RCC 7860 (cell line): ENCODE measurements at places on chromosomes 1 and 21.

DNA sequence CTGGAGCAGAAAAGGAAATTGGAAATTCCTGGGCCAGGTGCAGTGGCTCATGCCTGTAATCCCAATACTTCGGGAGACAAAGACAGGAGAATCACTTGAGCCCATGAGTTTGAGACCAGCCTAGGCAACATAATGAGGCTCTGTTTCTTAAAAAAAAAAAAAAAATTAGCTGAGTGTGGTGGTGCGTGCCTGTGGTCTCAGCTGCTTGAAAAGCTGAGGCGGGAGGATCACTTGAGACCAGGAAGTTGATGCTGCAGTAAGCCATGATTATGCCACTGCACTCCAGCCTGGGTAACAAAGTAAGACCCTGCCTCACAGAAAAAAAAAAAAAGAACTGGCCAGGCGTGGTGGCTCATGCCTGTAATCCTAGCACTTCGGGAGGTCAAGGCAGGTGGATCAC is 56.7 kb downstream of the SRSF11 start:
- DNase-seq = no peak

DNA sequence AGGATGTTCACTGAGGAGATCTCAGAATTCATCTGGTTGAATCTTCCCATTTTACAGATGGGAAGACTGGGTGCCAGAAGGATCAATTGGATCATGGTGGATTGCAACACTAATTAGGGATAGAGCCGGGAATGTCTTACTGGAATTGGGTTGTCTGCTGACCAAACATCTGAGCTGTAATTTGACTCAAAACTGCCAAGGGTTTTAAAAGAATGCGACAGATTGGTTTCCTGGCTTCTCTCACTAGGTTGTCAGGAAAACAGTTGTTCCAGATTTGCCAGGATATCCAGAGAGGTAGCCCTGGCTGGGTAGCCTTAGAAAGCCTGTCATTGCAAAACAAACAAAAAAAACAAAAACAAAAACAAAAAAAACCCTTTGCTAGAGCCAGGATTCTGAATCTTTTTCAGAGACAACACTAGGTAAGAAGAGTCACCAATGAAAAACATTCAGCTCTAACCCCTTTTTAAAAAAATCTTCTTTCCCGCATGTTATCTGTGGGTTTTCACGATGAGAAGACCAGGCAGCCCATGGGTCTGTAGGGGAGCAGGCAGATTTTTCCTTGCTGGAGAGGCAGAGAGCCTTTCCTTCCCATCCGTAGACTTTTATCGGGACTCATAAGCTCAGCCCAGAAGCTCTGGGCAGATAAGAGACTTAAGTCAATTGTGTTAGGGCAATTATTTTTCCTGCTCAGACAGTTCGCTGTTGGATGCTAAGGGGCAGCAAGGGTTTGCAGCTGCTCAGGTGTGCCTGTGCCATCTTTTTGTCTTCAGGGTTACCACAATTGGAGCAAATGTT is 418.9 kb downstream of the PRDM2 start:
- DNase-seq = no peak

DNA sequence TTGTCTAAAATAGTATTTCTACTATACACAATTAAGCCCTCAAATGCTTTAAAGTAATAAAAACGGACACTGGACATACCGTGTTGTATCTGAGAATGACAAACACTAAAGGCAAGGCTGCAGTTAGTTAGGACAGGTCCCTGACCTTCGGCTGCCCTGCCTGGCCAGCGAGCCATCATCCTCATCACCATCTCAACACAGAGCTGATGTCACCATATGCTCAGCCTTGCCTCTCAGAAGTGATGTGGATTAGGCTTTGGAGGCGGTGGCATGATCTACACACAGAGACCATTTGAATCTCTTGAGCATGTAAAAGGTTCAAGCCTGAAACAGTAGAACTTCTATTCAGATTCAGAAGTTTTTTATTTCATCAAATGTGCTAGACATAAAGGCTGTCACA is 244.7 kb downstream of the SDCCAG8 start:
- DNase-seq = no peak

DNA sequence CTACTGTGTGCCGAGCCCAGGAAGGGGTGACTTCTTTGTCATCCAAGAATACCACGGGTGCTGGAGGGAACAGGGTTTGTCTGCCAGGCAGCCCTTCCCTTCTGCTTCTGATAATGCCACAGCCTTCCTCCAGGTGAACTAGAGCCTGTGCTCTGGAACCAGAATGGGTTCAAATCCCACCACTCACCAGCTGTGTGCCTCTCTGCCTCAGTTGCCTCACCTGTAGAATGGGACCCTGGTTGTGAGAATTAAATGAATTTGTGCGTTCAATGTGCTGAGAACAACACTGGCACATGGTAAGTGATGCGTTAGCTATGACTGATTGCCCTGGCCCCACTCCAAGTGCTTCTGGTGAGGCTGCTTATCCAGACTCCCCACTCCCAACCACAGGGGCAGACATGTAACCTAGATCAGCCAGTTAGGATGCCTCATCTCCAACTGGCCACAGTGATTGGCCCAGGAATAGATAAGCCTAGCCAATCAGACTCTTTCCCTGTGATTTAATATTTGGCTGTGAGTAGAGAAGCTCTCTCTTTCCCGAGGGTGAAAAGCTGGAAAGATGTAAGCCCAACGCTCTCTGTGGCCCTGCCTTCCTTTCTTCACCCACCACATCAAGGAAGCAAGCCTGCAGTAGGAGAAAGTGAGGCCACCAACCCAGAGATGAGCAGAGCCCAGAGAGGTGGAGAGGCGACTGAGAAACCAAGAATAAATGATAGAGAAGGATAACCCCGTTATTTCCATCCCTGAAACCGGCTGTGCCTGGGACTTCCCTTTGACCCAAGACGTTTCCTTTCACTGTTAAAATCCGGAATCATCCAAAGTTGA is 20.8 kb upstream of the LAPTM5 start:
- peak; percentile 90 for DNase-seq

DNA sequence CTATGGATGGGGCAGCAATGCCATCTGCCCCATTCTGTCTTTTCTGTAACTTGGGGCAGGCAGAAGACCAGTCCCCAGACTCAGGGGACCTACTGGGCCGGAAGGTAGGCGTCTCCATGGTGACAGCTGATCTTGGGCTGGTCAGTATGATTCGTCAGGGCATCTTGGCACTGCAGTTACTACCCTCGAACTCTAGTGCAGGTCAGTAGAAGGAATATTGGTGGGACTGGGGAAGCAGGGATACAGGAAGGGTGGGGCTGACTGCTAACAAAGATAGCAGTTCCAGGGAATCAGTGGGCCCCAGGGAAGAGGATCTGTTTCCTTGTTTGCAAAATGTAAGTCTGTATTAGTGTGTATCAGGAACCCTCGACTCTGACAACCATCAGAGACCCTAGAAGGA is 26.2 kb downstream of the SZT2 start:
- no peak for DNase-seq
